Posterior vena cava (tissue), 2 donors: ENCODE measurements at places on chromosomes 3 and 15. TPM values are rescaled to one million over a fixed set of nuclear protein-coding genes. Genes with fewer than 3 reads are reported as not detected.
A peak's percentile ranks its signal among the peaks of the same experiment; 100 is the strongest.

The GCSAM gene
- total RNA-seq: 0.29 TPM

DNA sequence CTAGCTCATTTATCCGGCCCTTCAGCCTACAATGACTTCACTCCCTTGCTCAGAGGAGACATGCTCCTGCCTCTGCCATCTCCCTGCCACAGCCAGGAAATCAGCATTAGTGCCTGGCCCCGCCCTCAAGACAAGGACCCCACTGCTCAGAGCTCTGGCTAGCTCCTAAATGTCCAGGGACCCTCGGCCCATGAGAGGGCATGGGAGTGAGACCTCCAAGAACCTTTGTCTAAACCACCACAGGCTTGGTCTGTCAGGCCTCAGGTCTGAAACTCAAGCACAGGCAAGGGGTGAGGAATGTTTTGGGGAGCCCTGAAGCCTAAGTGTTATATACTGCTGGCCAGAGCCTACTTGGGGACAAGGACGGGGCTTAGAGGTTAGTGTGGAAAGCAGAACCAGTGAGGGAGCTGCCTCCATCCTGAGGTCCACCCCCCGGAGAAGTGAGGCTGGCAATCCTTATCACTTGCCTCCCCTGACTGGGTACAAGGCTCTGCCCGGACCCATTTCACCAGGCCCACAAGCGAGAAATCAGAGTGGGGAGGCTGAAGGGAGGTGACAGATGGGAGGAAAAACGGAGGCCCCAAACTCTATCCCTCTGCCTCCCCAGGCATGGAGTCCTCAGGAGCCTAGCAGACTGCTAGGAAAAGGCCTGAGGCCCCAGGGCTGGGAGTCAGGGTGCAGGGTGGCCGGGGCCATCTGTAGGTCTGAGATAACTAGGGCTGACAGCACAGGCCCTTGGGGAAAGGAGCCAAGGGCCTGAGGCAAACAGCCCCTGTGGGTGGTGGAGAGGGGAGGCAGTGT, 18.8 kb downstream of the SHF start:
- DNase-seq: no peak

GRCh38 chr3:133130168-133130567, 92.0 kb downstream of the TMEM108 start:
- DNase-seq: no peak

The CAPN3 gene
- 11.8 TPM for total RNA-seq

DNA sequence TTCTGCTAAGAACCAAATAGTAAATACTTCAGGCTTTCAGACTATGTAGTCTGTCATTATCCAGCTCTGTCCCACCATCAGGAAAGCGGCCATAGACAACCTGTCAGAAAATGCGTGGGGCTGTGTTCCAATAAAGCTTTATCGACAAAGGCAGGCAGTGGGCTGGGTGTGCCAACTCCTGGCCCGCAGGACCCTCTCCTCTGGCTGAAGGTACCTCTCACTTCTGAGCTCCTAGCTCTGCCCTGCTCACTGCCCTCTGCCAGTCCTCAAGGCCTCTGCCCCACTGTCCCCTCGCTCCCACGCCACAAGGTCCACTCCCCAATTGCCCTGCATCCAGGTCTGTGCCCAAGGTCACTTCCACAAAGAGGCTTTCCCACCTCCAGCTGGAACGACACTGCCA, 20.0 kb downstream of the SSUH2 start:
- DNase-seq: peak; percentile 51

GRCh38 chr3:43190670-43191069, 84.8 kb upstream of the POMGNT2 start:
- DNase-seq: no peak

The PLSCR5 gene
- not detected for total RNA-seq

- DNase-seq: no peak
These were observed 88.7 kb downstream of the GABRG3 start for GRCh38 chr15:27059610-27060202.

DNA sequence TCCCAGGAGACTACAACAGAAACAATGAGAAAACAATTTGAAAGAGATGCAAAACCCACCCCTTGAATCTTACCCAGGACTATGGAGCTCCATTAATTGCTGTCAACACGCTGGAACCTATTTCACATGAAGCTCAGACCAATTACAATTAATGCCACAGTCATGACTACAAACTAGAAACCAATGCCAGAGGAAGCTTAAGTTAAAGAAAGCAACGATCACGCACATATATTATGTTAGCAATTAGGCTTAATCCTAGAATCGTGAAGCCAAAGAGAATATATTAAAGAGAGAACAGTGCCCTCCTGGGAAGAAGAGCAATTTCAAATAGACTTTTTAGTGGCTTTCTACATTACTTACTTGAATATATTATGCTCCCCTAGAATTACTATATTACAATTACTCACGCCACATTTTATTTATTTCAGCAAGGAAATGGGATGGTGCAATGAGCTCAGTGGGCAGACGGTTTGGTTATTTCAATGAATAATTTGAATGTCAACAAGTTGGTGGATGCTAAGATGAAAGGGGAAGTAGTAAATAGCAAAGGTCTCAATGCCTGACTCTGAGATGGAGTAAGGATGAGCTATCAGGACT, 125.5 kb downstream of the GREM1 start:
- no peak for DNase-seq

DNA sequence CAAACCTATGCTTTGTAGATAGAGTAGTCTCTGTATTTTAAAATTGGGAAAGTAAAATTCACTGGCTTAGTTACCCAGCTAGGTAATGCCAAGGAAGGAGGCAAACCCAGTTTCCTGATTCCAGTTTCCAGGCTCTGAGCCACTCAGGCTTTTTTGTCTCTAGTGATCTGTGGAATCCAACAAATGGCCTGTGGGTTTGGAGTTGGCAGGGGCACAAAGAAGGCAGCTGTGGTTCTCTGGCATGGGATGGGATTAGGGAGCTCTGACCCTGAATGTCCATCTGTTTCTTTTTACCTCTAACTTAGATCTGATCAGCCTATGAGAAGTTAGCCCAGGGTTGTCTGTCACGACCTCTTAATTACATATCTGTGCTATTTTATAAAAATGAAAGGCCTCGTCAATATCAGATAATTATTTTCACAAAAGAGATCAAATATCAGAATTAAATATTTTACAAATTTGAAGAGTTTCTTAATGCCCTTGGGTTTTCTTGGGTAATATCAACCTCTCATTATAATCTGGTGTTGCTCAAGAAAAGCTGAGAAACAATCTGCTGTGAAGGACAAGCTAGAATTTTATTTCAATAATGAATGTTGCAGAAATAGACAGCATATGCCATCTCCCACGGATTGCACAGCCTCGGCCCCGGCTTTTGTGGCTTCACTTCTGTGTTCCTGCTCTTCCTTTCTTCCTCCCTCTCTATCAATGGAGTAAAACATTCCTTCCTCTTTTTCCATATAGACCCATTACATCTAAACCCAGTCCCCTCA, 63.7 kb upstream of the DAZL start:
- DNase-seq: no peak

DNA sequence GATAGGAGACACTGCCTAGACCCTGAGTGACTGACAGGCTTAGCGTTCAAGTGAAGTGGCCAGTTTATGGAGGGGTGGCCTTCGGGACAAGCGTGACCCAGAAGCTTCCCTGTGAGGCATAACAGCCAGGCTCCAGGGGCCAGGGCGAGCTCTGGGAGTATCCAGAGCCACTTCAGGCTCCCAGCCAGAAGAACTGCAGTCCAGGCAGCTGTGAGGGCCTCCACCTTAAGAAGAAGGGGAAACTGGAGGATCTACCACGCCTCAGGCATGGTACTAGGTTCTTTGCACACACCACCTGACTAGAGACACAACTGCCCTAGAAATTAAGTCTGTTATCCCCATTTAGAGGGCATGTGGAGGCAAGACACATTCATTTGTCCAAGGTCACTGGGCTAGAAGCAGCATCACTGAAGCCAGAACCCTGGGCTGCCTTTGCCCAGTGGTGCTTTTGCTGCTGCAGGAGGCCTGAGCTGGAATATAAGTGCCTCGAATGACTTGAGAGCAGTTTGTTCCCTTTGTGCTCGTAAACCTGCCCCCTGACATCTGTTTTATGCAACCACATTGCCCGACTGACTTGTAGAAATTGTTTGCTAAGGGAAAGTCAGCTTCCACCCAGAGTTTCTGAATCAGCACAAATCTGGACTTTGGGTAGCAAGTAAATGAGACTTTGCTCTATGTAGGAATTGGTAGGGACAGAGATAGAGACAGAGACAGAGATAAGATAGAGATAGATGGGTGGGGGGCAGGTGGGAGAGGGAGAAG, 23.3 kb downstream of the RASGRF1 start:
- peak; percentile 40 for DNase-seq

The BTD gene
- 18.1 TPM for total RNA-seq

DNA sequence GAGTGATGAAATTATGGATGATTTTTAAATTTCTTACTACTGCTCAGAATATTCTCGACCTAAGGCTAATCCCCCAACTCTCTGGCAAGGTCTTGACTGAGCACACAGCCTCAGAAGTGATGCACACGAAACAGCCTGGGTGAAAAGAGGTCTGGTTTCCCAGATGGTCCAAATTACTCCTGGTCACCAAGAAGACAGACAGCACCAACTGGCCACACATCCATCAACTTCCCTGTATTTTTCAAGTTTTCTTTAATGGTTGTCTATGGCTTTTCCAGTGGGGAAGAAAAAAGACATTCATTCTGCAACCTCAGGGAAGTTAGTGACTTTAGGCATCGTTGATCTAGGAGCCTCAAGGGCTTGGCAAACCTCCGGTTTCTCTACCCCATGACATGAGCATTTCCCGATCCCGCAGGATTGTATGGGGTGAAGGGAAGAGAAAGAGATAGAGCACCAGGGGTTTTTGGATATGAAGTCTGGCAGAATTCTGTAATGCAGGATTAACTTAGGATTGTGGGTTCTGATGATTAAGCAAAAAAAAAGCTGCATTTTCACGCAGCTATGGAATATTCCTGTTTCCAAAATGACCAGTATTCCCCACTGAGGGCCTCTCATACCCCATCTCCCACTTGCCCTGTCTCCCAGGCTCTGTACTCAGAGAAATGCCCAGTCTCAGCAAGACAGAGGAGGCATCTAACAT, 62.2 kb downstream of the UMPS start:
- no peak for DNase-seq

GRCh38 chr3:105988540-105989212, 119.9 kb upstream of the CBLB start:
- no peak for DNase-seq

DNA sequence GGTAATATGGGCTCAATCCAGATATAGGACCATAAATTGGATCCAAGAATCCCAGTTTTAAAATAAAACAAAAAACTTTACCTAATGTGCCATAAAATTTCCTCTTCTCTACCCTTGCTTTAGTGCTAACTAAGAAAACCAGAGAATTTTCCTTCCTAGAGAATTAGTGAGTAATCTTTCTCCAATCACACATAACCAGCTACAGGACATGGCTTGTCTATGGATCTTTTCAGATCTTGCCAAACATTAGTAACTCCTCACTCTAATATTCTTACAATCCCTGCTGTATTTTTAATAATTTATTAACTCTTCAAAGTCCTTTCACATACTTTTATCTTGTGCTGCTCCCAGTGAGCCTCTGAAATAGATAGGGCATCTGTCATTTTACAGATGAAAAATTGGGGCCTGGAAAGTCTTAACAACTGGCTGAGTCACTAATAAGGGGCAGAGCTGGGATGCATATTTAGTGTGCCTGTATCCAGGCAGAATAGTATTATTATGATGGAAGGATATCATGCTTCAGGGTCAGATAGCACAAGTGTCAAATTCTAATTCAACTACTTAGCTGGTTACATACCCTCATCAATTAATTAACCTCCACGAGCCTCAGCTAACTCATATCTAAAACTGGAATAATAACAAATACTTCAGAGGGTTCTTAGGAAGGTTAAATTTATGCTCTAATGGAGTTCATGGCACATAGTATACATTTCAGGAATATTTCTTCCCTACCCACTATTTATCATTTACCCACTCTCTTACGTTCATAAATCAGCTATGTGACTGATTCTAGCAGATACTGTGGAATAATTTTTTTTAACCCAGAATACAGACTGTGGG, 5.6 kb downstream of the ZBED2 start:
- DNase-seq: no peak

- DNase-seq: peak; percentile 72
These were observed 27.6 kb downstream of the FBXW12 start for GRCh38 chr3:48399387-48400172.

DNA sequence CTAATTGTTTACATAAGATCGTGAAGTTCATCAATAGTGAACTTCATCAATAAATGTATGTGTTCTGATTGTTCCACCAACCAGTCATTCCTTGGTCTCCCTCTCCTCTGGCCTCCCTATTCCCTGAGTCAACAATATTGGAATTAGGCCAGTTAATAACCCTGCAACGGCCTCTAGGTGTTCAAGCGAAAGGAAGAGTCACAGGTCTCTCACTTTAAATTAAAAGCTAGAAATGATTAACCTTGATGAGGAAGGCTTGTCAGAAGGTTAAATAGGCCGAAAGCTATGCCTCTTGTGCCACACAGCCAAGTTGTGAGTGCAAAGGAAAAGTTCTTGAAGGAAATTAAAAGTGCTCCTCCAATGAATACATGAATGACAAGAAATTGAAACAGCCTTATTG, 89.4 kb upstream of the ACKR4 start:
- no peak for DNase-seq

GRCh38 chr3:50652709-50653108, 22.0 kb upstream of the DOCK3 start:
- no peak for DNase-seq

The FOXL2NB gene
- total RNA-seq: not detected

DNA sequence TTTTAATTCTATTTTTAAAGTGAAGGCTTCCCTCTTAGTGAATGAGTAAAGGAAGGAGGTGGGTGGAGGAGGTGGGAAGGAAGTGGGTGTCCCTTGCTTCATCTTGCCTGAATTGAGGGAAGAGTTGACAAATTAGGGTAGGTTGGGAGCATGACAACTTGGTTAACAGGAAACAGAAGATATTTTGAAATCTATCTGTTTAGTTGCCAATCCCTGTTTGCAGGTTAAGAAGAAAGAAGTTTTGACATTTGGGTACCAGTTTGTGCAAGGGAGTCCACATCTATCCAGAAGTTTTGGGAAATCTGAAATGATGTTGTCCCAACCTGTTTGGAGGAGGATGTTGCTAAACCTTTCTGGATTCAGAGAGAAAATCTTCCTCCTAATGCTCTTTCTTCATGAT, 204.1 kb upstream of the SUCLG2 start:
- no peak for DNase-seq

GRCh38 chr3:132650153-132650552, 9.5 kb downstream of the ACAD11 start:
- no peak for DNase-seq

The MYZAP gene
- total RNA-seq: 6.2 TPM

The EAF2 gene
- total RNA-seq: 5.0 TPM

- no peak for DNase-seq
These were observed 91.0 kb downstream of the LRTM1 start for GRCh38 chr3:54836871-54837270.

The GUCA1C gene
- total RNA-seq: not detected

The SH3GL3 gene
- not detected for total RNA-seq
